ENCODE measurements at places on chromosomes 6 and 20. TPM values are rescaled to one million over a fixed set of nuclear protein-coding genes. Genes with fewer than 3 reads are reported as not detected.

DNA sequence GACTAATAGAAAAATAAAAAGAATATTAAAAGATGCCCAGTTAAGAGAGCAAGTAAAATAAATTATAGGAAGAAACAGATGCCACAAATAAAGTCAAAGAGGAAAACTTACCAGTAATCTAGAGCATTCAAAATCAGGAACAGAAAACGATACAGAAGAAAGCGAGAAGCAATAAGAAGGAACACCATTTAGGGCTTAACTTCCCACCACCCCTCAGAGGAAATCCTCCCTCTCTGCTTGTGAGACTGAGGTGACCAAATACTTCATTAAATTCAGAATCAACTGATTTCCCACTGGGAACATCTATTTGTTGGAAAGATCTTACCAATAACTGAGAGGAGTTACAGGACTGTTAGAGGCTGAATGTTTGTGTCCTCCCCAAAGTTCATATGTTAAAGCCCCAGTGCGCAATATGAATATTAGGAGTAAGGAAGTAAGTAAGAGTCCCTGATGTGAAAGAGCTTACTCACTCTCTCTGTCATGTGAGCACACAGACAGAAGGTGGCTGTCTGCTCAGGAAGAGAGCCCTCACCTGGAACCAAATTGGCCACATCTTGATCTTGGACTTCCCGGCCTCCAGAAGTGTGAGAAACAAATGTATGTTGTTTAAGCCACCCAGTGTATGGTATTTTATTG, 19.5 kb downstream of the KATNA1 start:
- no peak for DNase-seq

DNA sequence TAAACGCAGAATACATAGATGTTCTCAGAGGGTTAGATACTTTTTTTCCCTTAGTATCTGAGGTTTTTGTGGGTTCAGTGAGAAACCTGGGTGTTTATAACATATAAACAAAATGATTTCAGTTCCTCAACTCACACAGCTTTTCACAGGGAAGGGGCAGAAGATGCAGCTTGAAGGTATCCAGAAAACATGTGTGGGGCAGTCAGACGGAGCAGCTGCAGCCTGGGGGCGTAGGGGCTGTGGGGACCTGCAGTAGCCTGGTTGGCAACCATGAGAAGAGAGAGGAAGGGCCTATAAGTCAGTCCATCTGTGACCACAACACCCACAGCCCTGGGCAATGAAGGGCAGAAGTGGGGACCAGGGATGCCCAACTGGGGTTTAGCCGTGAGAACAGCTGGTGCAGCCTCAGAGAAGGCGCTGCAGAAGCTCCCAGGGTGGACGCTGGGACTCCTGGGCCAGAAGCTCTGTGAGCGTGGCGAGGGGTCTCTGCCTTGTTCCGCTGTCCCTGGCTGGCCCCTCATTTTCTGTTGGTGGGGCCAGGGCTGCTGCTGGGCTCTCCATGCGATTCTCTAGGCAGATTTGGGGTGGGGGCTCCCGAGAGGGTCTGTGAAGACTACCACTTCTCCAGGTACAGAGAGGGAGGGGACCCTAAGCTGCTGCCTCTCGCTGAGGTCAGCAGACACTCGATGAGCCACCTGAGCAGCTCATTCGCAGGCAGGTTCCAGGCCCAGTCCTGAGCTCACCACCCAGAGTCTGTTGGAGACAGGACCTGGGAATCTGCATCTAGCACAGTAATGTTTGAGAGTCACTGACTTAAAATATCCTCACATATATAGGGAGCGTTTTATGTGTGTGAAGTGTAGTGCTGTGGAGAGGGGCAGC, 181.2 kb downstream of the ZDHHC14 start:
- DNase-seq, result no peak

Gene CRIP3
- total RNA-seq, result not detected

Gene TMEM170B
- 0.60 TPM for total RNA-seq

DNA sequence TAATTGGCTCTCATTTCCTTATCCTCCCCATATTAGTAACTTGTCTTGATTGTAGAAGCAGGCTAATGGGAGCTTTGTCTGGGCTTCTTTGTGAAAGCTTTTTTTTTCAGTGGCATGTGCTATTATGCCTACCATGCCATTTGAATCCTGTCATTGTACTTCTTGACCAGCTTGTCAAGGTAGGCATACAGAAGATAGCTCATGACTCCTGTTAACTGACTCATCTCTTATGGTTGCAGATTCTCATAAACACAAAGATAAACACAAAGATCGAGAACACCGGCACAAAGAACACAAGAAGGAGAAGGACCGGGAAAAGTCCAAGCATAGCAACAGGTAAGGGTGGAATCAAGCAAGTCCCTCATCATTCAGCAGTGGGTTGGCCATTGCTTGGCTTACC, 32.5 kb downstream of the TOP1 start:
- DNase-seq, result no peak

Gene MLN
- total RNA-seq, result not detected

DNA sequence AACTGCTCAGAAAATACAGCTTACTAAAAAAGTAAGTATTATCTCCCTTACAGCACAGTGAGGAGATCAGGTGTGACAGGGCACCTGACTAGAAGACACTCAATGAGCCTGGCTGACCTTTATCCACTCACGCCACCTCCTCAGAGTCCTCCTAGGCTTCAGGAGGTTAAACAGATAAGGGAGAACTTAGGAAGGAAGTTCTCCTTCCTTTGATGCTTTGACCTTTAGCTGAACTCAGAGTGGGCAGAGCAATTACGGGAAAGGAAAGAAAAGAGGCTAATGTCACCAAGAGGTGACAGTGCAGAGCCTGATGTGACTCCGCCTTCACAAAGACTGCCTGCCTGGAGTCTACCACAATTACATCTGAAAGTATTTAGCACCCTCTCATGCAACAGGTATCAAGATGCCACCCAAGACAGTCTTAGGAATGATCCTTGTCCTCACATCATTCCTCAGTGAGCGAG, 36.7 kb downstream of the MAN1A1 start:
- no peak for DNase-seq

DNA sequence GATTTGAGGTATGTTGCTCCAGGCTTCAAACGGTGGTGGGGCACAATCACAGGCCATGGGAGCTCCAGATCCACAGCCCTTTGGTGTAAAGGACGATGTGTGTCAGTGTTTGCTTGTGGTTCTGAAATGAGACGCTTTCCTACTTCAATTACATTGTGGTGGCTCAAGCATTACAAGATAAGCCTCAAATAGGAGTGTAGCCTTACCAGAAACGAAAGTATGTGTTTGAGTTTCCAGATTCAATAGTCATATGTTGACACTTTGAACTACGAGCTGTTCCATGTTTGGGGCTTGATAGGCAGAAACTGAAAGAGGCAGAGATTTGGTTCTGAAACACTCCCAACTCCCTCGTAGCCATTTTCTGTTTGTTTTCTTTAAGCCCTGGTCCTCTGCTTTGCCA, 187.1 kb downstream of the MYLK4 start:
- DNase-seq, result peak; percentile 41

- peak; percentile 18 for DNase-seq
Observed at GRCh38 chr6:118892355-118892991, 1.5 kb upstream of the ASF1A start.

GRCh38 chr6:106870824-106871717, 103.5 kb downstream of the CD24 start:
- DNase-seq, result peak; percentile 62

Gene EPHA7
- not detected for total RNA-seq

Gene HLA-A
- 1,042 TPM for total RNA-seq

Gene AFDN
- 46.6 TPM for total RNA-seq

DNA sequence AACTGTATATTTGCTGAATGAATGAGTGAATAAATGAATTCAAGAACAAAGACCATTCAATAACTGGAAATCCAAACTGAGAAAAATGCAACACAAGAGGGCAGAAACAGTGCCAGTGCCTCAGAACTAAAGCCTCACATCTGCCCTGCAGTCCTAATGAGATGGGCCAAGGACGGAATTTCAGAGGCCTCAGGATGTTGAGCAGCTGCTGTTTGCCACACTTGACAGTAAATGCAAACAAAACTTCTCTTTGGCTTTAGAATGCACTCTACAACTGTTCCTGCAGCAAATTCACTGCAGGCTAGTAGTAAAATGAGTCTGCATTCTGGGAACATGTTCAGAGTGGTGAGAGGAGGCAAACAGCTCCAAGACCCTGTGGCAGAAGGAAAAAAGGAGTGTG, 177.6 kb upstream of the LRFN2 start:
- no peak for DNase-seq

- no peak for DNase-seq
Observed at GRCh38 chr20:32488066-32488838, 96.9 kb downstream of the NOL4L start.

Gene SOD2
- total RNA-seq, result 79.5 TPM

GRCh38 chr6:100959280-100959679, 78.2 kb upstream of the ASCC3 start:
- no peak for DNase-seq

- no peak for DNase-seq
Observed at GRCh38 chr6:105482921-105483320, 80.0 kb upstream of the PREP start.

GRCh38 chr20:15611541-15611940, 961.7 kb downstream of the KIF16B start:
- DNase-seq, result no peak

DNA sequence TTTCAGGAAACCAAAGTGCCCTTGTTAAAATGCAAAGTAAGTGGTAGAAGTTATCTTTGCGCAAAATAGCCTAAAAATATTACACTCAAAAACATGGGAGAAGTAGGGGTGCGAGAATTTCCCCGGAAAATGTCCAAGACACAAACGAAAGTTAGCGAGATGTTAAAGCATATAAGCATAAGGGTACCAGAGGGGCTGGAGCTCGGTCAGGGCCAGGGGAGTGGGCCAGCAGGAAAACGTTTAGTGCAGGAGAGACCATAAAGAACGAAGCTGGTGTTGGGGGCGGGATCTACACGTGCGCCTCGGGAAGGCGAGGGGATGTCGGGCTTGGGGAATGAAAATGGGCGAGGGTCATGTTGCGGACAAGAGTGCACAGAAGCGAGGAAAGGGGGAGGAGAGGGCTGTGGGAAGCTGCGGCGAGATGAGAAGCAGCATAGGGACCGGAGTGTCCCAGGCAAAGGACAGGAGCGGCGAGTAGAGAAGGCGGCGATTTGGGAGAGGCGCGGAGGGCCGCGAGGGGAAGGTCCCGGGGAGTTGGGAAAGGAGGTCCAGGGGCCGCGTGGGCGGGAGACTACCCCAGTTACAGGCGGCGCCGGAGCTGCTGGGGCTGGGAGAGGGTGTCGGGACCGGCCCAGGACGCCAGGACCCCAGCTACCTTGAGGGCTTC, 600 bp downstream of the XPO5 start:
- peak; percentile 33 for DNase-seq

Gene FAXC
- total RNA-seq, result 1.8 TPM

- DNase-seq, result no peak
Observed at GRCh38 chr6:150719099-150719766, 119.5 kb downstream of the PLEKHG1 start.

DNA sequence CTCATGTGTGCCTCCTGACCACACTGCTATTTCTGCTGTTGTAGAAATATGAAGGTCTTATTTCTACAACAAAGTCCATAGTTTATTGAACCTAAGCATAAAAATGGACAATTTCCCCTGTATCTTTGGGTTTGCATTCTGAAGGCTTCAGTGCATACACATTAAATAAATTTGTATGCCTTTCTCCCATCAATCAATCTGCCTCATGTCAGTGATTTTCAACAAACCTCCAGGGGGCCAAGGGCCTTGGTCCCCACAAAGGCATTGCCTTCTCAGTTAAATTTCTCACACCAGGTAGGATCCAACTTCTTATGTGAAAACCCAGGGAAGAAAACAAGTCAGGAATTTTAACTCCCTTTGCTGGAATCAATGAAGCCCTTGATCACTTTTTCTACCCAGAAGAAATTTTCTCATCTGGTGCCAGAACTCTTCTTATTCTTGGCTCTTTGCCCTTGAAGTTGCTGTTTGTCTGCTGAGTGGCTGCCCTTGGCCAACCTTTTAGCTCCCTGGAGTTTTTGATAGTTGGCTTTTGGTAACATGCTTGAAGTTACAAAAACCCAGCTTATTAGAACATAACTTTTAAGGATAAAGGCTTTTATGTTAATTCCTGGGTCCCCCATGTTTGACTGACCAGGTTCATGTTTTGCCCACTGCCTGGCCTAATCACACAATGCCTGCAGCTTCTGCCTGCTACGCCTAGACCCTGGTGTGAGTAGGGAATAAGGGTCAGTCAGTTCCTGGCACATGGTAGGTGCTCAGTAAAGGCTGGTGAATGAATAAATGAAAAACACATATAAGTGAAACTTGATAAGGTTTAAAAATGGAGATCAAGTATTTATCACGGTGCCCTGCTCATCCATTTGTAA, 37.0 kb downstream of the SHLD1 start:
- peak; percentile 65 for DNase-seq

Gene SGK2
- total RNA-seq, result not detected

GRCh38 chr20:31516166-31516565, 1.9 kb downstream of the HM13 start:
- no peak for DNase-seq

DNA sequence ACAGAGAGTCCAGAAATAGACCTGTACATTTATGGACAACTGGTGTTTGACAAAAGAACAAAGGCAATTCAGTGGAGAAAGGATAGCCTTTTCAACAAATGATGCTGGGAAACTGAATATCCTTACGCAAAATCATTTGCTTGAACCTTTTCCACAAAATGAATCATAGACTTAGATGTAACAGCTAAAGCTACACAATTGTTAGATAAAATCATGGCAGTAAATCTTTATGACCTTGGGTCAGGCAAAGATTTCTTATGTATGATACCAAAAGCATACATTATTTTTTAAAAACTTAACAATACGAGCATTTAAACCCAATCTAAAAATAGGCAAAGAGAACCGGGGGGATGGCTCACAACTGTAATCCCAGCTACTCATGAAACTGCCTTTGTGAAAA, 73.5 kb upstream of the DST start:
- DNase-seq, result peak; percentile 34

Gene PLCB1
- total RNA-seq, result 18.1 TPM

GRCh38 chr20:62627901-62628612, 14.2 kb upstream of the SLCO4A1 start:
- peak; percentile 97 for DNase-seq

- DNase-seq, result no peak
Observed at GRCh38 chr6:25042036-25042521, 106.3 kb upstream of the RIPOR2 start.

- peak; percentile 43 for DNase-seq
Observed at GRCh38 chr20:33444797-33445560, 1.4 kb upstream of the SNTA1 start.

GRCh38 chr6:158409451-158409850, 97.2 kb downstream of the TULP4 start:
- peak; percentile 89 for DNase-seq

- DNase-seq, result no peak
Observed at GRCh38 chr6:158729906-158730540, 80.2 kb downstream of the SYTL3 start.

- DNase-seq, result no peak
Observed at GRCh38 chr20:43539975-43540672, 18.7 kb upstream of the SGK2 start.

- DNase-seq, result peak; percentile 87
Observed at GRCh38 chr6:111805511-111806164, 67.6 kb downstream of the FYN start.

DNA sequence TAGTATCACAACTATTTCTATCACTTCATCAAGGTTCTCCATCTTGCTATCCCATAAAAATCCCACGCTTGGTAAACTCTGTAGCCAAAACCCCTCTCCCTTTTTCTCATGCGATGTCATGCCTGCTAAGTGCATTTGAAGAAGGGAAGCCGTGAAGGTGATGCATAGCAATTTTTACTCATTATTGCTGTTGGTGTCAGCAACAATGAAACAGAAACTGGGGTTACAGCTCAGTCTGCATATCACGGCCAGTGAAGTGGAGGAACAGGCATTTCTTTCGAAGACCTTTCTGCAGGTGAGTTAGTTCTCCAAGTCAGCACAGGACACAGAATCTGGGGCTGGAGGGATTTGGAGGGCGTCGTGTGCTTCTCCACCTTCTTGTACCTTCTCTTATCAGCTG, 5.8 kb downstream of the UNC93A start:
- DNase-seq, result no peak
